Cardiac muscle cell (in vitro differentiated cells and primary cell): ENCODE measurements at places on chromosomes 5 and 9.

GRCh38 chr5:145680169-145680568 is 155.0 kb downstream of the PRELID2 start:
- DNase-seq: no peak

GRCh38 chr5:168712280-168712924 is 133.2 kb upstream of the PANK3 start:
- DNase-seq: peak; percentile 96

DNA sequence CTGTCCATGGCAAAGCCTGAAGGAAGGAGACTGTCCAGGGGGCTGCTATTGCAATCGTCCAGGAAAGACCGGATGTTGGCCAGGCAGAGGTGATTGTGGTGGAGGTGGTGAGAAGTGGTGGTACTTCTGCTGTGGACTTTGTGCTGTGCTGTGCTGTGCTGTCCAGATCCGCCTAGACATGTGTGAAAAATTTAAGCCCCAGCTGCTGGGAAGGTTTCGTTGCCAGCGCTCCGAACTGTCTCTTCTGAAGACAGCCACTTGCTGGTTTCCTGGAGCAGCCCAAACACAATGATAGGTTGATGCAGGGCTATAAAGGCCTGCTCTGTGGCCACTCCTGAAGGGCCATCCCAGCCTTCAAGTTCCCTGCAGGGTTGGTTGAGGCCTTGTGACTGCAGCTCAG is 223.0 kb upstream of the MPDZ start:
- no peak for DNase-seq

- no peak for DNase-seq
Observed at GRCh38 chr5:138370537-138370936, 18.1 kb downstream of the KDM3B start.

DNA sequence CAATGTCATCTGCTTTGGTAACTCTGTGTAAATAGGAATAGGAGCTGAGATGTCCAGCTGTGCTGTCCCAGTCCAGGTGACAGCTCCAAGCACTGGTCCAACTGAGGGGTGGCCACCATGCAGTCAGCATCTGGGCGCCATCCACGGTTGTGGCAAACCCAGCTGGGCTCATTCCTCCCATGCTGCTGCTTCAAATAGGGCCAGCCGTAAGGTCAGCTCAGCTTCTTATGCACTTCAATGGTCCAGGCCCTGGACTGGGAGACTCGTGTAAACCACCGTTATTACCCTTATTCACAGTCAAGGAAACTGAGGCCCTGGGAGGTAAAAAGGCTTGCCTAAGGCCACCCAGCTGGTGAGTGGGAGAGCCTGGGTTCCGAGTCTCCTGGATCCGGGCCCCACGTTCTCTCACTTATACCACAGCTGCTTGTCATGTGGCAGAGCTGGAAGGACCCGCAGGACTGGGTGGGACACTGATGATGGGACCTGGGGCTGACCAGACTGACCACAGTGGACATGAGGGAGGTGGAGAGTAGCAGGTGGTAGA is 38.7 kb upstream of the ANGPTL2 start:
- no peak for DNase-seq

- DNase-seq: peak; percentile 70
Observed at GRCh38 chr5:158739951-158740757, 359.6 kb downstream of the EBF1 start.

GRCh38 chr5:52015760-52016159 is 632.5 kb downstream of the ISL1 start:
- peak; percentile 38 for DNase-seq

GRCh38 chr9:108040783-108041182 is 551.2 kb upstream of the KLF4 start:
- DNase-seq: no peak
